ENCODE measurements at places on chromosomes 3 and 15. TPM values are rescaled to one million over a fixed set of nuclear protein-coding genes. Genes with fewer than 3 reads are reported as not detected.

Gene TMOD2
- total RNA-seq: 5.2 TPM

Gene NEK4
- total RNA-seq: 23.4 TPM

Gene KCNMB2
- total RNA-seq: not detected

Gene RAB27A
- total RNA-seq: 7.5 TPM

Gene GREM1
- total RNA-seq: 213 TPM

Data from bronchial smooth muscle cell (primary cell).